ENCODE measurements at places on chromosomes 7 and 10.

DNA sequence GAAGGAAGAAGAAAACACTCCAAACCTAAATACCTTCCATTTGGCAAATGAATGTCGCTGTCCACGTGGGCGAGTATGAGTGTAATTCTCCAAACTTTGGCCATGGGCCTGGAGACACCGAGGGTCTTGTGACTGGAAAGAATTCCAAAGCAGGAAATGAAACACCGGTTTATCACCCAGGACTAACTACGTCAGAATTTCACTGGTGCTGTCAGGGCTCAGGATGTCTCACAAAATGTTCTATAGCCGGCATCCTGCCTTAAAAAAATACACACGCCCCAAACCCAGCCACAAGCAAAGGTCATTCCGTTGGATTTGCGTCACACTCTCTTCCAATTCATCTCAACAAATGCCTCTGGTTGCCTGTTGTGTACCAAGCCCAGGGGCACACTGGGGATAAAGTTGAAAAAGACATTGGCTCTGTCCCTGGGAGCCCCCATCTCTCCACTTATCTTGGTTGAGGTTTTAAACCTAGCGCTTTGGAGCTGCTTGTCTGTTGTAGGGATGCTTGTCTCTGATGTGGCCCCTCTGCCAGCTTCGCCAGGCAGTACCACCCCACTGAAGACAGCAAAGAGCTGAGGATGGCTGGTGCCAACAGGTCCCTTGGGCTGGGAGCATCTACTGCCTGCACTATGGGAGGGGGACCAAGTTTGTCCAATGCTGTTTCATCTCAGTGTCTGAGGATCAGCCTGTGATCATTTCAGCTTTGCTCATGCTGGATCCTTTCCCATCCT, 31.2 kb downstream of the GSTO2 start:
- no peak for DNase-seq

DNA sequence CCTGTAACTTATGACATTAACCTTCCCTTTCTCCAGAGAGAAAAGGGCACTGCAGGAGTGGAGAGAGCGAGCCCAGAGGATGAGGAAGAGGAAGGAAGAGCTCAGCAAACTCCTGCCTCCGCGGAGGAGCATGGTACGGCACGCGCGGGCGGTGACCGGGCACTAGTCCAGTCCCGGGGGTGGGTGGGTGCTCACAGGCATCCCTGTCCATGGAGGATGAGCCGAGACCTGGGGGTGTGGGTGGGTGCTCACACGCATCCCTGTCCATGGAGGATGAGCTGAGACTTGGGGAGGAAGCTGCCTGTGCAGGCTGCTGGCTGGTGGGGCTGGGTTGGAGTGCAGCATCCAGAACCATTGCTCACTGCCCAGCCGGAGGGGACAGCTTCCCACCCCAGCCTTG, 23.8 kb downstream of the LRRC27 start:
- no peak for DNase-seq

DNA sequence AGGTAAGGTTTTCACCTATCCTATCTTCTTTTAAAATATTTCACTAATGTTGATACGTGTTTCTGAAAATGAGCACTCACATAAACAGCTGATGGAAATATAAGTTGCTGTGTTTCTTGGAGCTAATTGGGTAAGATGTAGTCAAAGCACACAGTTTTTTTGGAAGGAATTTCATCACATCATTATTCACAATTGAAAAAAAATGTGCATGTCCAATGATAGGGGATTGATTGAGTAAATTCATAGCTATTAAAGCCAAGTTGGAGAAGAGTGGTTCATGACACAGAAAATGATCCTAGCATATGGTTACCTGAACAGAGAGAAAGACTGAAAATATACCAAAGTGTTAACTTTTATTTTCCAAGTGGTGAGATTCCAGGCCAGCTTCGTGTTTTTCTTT, 29.6 kb downstream of the GLI3 start:
- no peak for DNase-seq

DNA sequence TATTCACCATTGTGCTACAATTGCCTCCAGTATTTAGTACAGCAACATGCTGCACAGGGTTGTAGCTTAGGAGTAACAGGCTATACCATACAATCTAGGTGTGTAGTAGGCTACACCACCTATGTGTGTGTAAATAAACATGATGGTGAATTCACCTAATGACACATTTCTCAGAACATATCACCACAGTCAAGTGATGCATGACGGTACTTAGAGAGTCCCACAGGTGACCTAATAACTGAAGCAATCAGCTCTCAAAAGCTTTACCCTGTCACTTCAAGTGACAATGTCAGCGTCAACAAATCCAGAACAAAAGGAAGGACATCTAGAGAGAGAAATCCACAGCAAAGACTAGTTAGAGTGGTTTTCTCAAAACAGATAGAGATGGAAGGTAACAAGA, 38.8 kb downstream of the CCNJ start:
- DNase-seq, result no peak

DNA sequence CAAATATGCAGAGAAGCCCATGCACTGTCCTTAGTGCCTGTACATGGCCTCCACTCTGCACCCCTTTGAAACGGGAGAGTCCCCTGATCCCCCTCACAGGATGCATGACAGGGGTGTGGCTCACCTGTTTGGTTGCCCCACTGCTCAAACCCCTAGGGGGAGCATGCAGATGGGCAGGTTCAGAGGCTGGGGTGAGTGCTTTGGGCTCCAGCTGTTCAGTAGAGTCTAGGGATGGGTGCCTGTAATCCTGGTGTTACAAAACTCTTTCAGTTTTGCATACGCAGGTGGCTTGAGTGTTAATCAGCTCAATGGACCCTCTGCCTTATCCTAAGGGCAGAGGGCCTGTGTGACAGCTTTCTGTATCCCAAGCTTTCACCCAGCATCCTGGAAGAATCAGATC, 7.8 kb upstream of the SFTPA1 start:
- no peak for DNase-seq

DNA sequence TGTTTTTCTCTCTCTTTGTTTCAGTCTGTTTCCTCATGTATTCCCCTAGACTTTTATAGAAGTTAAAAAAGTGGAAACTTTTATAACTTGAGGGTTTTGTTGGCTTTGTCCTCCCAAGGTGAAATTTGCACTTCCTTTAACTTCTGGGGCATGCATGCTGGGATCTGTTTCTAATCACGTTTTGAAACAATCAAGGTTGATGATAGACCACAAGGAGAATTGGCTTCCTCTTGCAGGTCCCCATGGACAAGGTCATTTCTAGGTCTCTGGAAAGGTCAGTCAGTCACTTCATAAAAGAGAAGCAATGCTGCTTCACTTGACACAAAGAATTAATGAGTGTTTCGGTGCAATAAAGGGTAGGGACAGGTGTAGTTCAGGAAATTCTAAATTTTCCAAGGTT, 811.8 kb upstream of the CELF2 start:
- DNase-seq, result no peak

Data from CD4-positive, alpha-beta T cell treated with Interleukin-15 for 1 hour (primary cell).